ENCODE measurements at places on chromosomes 16 and 17.
A peak's percentile ranks its signal among the peaks of the same experiment; 100 is the strongest.

- peak; percentile 51 for DNase-seq
Observed at GRCh38 chr16:85448557-85449190, 164.4 kb upstream of the GSE1 start.

DNA sequence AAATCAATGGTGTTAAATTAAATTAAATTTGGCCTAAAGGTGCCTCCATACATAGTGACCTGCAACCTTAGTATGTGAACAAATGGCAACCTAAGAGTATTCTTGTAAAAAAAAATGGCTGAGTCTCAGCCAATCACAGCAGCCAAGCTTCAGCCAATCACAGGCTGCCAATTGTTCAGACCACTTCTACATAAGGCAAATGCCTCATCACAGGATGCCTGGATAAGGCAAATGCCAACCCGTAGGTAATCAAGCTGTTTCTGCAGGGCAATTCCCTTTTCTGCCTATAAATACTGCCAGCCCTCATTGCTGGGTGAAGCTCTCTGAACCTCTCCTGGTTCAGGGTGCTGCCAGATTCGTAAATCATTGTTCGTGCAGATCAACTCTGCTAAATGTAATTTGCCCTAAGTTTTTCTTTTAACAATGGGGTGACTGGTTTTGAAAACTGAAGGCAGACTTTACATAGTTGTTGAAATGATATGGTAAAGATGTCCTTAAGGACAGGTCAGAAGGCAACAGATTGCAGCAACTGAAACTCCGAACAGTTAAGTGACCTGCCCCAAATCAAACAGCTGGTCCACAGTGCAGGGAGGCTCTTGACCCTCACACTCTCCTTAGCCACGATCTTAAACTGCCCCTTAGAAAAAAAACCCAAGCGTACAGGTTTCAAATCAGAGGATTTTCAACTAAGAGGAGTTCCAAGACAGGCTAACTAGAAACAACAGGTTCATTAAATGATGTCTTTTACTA, 50.3 kb downstream of the N4BP1 start:
- peak; percentile 27 for DNase-seq

DNA sequence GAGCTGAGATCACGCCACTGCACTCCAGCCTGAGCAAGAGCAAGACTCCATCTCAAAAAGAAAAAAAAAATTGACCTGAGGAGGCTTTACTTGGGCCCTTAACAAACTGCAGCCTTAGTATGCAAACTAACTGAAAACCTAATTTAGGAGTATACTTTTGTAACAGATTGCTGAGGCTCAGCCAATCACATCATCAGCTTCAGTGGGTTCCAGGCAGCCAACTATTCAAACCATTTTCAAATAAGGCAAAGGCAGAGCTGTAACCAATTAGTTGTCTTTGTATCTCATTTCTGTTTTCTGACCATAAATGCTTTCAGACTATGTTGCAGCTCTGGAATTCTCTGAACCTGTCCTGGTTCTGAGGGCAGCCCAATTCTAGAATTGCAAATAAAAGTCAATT, 23.9 kb downstream of the RAD51D start:
- no peak for DNase-seq

DNA sequence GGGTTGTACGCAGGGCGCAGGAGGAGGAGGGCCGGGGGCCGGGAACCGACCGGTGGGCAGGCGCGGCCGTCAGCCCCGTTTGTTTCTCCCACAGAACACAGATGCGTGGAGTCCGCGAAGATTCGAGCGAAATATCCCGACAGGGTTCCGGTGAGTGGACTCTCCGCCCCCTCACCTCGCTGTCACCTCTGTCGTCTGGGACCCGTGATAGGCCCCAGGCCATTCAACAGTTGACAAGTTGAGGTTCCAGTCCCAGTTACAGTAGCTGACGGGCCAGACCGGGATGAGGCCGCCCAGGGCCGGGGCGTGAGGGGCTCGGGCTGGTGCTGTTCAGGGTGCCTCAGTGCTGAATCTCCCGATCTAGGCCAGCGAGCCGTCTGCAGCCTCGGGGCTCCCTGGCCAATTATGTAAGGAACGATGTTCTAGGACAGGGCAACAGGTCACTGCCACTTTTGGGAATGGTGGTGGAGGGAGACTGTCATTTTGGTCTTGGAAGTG, 628 bp downstream of the GABARAPL2 start:
- DNase-seq = no peak

GRCh38 chr17:50021681-50022370, 26.8 kb upstream of the DLX3 start:
- no peak for DNase-seq

GRCh38 chr16:51103590-51103989, 47.5 kb downstream of the SALL1 start:
- no peak for DNase-seq

DNA sequence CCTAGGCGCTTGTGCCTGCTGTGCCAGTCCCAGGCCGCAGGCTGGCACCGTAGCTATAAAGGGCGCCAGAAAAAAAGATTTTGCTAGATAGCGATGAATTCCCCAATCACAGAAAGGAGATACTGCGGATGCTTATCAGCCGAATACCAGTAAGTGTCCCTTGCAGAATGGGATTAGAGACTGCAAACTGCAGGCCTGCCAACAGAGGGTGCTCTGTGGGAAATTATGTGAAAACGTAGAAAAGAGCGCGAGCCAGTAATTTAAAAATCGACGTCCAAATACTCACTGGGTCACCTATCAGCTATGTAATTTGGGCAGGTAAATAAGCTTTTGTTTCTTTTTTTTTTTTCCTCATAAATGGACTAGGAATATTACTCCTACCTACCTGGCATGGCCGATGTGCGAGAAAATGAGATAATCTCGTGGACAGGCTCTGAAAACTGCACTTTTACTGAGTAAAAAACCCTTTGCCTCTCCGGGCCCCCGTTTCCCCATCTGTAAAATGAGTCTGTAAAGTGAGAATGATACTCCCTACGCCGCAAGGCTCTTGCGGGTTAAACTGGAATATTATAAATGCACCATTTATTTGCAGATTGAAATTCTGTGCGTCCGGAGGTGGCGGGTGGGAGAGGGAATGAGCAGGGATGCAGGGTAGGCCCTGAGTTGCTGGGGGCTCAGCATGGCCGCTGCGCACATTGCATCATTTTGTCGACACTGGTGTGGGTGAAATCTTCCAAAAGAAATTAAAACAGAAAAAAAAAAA, 1.2 kb upstream of the COG1 start:
- peak; percentile 90 for DNase-seq

GRCh38 chr17:66963909-66964771, at the start of gene CACNG4:
Gene CACNG4, plus strand, starts transcription at chr17:66964707. Its CDS starts 205 bp downstream, at chr17:66964912.
- no peak for DNase-seq

GRCh38 chr16:76207270-76207669, 69.9 kb upstream of the CNTNAP4 start:
- DNase-seq = no peak

- no peak for DNase-seq
Observed at GRCh38 chr16:88382491-88383400, at the start of gene ZNF469. Gene ZNF469, plus strand, starts transcription at chr16:88382959. Its CDS starts 44,512 bp downstream, at chr16:88427471.

DNA sequence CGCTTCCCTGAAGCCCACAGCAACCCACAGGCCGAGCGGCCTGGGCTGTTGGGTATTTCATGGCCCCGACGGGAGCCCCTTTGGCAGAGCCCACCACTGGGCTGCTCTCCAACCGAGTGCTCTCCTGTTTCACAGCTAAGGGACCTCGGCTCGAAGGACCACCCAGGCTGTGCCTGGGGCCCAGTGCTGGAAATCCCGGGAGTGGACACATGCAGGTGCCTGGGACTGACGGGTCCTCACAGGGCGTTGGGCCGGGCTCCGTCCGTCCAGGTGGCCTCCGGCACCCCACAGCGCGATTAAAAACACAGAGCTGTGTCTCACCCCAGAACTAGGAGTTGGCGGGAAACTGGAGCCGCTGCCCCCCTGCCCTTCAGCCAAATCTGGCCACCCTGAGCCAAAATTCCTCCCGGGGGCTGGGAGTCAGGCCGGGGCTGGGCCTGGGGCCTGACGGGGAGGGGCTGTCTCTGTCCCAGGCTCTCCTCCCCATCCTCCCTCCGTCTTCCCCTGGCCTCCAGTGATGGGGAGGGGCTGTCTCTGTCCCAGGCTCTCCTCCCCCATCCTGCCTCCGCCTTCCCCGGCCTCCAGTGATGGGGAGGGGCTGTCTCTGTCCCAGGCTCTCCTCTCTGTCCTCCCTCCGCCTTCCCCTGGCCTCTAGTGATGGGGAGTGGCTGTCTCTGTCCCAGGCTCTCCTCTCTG, 14.1 kb downstream of the UTS2R start:
- no peak for DNase-seq

- DNase-seq = no peak
Observed at GRCh38 chr17:5473906-5474305, 5.1 kb upstream of the DHX33 start.

GRCh38 chr16:69925311-69925710, 25.8 kb upstream of the CLEC18A start:
- DNase-seq = no peak

- DNase-seq = peak; percentile 48
Observed at GRCh38 chr16:19555938-19556771, 652 bp downstream of the VPS35L start.

GRCh38 chr17:17902376-17902775, 65.6 kb upstream of the SREBF1 start:
- no peak for DNase-seq

DNA sequence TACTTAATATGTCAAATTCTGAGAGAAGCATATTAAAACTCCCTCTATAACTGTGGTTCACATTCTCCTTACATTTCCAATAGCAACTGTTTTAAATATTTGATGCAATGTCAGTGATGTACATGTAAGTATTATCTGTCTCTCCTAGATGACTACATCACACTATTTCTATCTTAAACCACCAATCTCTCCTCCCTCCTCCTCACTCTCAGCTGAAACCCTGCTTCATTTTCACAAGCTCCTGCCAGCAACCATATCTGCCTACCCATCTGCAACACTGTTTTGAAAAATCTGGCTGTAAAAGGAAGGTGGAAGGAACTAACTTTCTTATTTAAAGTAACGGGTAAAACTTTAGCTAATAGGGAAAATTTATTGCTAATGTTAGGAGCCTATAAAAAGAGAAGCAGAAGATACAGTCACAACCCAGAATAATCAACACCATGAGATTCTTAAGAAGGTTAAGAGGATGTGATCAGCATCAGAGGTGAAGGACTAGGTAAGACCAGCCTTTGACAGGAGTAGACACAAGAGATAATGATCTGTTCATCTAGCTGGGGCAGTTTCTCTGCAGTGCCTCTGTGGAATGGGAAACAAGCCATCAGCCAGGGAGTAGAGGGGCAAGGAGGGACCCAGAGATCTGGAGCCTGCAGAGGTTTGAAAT, 31.0 kb downstream of the MYH10 start:
- no peak for DNase-seq

DNA sequence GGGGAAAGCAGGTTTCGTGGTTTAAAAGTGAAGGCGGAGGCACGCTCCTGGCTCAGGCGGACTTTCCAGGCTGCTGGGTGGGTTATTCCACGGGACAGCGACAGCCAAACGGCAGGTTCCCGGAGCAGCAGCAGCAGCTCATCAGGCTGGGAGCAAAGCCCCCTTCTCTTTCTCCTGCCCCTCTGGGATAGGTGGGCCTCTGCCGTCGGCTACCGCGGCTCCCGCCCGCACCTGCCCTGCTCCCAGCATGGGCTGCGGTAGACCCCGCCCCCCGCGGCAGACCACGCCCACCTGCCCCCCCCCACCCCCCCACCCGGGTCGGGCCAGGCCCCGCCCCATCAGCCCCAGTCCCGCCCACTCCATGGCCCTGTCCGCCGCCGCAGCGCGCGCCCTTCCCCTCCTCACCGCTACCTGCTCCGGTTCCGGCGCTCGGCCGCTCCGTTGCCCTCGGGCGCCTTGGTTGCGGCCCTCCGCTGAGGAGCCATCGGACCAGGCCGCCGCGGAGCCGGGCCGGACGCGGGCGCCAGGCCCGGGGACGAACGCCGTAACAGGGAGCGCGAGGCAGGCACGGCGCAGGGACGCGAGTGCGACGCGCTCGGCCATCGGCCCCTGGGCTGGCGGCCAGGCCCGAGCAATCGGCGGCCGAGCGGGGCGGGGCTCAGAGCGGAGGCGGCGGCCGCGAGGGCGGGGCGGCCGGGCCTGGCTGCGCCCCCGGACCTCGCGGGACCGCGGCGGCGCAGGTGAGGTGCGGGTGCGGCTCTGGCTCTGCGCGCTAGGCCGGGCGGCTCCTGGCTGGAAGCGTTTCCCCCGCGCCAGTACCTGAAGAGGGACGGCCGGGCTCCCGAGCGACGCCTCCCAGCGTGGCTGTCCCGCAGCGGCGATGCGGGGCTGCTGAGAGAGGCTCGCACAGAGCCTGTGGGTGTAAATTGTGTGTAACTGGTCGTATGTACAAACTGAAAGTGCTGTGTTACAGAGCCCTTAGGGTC, at the start of the genes HEXD and OGFOD3:
TSS of gene HEXD (plus strand) at position 347 of the 986 bp plus-strand sequence. CDS start 1,453 bp downstream, outside the sequence.
TSS of gene OGFOD3 (minus strand) at position 586 of the 986 bp plus-strand sequence. CDS start at position 485, 101 bp downstream.
- peak; percentile 85 for DNase-seq

GRCh38 chr17:44170499-44171201, at the start of gene ASB16:
Gene ASB16, plus strand, starts transcription at chr17:44170704. Its CDS starts 86 bp downstream, at chr17:44170790.
- peak; percentile 89 for DNase-seq

GRCh38 chr16:1363501-1364041, 11.8 kb downstream of the GNPTG start:
- DNase-seq = peak; percentile 54

GRCh38 chr16:31127182-31127581, 8.3 kb downstream of the PRSS8 start:
- no peak for DNase-seq

Data from G401 (cell line).